ENCODE measurements at places on chromosomes 3 and 15.

DNA sequence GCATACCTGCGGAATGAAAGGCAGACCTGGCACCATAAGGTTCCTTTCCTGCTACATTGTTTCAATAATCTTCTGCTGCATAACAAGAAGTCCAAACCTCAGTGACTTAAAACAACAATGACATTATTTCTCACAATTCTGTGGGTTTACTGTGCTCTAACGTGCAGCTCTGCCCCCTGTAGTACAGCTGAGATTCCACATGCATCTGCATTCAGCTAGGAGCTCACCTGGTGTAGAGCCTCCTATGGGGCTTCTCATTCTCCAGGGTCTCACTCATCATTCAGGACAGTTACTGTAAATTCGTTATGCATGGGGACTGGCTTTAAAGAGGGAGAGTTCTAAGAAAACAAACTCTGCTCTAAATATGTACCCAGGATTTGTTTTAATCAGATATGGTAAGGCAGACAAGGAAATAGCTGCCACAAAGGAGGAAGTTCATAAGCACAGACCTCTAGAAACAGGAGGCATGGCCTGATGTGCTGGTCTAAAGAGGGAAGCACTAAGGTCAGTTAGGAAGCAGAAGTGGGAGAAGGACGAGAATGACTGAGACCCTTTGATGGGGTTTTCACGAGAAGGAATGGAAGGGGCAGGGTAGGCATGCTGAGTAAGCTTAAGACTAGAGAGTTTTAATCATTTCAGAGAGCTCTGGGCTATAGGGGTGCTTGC, 347.0 kb downstream of the NEK10 start:
- no peak for DNase-seq

DNA sequence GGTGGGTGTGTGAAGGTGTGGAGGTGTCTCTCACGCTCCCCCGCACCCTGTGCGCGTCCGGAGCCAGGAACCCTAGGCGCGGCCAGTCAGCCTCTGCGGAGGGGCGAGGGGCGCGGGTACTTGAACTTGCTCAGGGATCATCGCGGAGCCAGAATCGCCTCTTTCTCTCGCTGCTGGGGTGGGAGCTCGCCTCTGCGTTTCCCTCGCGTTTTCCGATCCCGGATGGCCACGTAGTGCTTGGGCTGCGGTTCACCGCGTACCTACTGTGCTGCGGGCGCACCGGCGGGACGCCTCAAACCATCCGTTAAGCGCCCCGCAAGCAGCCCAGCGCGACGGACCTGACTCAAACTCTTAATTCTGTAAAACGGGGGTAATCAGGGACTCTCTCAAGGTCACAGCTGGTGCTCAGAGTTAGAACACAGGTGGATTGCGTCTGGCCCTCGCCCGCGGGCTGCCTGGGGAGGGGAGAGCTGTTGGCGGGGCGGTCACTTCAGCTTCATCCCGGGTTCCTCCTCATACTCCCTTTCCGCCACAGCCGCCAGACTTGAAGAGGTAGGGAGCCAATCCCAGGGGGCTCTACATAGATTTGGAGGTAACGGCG, 686 bp downstream of the MYRIP start:
- DNase-seq, result no peak

- no peak for DNase-seq
Observed at GRCh38 chr3:69720824-69721223, 18.4 kb upstream of the MITF start.

GRCh38 chr3:117616227-117616626, 906.6 kb downstream of the TUSC7 start:
- DNase-seq, result peak; percentile 17

DNA sequence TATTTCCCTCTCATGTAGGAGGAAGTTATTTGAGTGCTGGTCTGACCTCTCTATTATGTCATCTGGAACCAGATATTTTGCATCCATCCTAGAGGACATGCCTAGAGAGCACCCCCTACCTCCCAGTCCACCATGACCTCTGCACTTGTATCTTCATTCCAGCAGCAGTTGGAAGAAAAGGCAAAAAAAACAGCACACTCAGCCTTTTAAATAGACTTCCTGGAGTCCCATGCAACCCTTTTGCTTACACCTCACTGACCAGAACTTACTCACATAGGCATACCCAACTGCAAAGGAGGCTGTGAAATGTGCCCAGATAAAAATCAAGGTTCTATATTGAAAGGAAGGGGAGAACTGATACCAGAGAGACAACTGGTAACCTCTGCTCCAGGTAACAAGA, 92.3 kb upstream of the FHIT start:
- DNase-seq, result no peak

DNA sequence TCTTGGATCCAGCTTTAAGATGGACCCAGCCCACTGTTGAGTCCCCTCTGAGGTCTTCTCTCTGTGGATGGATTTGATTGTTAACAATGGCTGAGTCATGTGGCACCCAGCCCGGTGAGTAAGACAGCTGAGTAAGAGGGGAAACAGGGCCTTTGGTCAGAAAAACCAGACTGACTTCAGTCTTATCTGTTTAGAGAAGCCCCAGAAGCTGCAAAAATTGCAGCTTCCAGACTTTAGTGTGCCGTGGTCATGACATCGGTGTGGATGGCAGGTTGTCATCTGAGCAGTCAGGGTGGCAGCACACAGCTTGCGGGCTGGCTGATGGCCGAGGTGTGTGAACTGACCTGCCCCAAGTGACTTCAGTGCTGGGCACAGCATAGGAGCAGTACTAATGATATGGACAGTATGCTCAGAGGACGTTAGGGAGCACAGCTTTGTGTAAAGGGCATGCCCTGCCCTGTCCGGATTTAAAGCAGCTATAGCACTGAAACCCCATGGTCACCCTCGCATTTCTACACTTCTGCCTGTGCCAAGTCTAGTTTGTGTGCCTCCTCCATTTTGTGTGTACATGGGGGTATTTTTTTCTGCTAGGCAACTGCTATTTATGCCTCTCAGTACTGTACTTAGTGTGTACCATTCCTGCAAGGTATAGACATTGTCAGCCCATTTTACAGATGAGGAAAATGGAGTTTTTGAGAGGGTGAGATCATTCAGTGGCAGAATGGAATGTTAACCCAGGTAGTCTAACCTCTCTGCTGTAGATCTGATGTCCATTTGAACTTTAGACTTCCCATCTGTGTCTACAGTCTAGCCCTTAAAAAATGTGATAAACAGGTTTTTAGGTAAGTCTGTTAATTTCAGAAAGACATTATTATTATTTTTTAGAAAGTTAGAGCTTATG, 44.4 kb downstream of the FLNB start:
- DNase-seq, result peak; percentile 97

Measured in fibroblast of mammary gland (primary cell).